Stimulated activated naive CD8-positive, alpha-beta T cell treated with anti-CD3 and anti-CD28 coated beads, Interleukin-15, amount 100 ng/mL, for 72 hours (primary cell): ENCODE measurements at places on chromosomes 5 and 9.

GRCh38 chr9:79403495-79403894, 168.3 kb upstream of the TLE4 start:
- no peak for DNase-seq

DNA sequence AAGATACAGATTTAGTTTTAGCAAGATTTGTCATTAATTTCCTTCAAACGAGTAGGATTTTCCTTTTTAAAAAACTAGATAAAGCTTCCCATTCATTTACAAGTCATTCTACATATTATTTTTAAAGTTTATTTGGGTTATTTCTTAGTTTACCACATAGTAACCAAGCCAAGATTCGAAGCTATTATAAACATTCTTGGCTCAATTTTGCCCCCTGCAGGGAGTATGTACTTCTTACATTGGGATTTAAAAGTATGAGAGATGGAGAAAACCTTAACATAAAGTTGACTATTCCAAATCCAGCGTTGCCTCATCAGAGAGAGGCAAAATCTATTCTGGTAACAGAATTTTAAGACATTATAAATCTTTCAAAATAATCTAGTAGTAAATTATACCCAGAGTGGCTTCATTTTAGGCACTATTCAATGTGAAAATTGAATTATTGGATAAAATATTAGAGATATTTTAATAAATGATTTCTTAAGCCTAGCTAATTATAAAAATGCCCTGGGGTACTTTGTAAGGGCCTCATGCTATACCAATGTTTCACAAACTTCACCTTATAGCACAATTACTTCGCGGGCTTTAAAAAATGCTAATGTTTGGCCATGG, 39.1 kb downstream of the FBN2 start:
- DNase-seq: no peak

DNA sequence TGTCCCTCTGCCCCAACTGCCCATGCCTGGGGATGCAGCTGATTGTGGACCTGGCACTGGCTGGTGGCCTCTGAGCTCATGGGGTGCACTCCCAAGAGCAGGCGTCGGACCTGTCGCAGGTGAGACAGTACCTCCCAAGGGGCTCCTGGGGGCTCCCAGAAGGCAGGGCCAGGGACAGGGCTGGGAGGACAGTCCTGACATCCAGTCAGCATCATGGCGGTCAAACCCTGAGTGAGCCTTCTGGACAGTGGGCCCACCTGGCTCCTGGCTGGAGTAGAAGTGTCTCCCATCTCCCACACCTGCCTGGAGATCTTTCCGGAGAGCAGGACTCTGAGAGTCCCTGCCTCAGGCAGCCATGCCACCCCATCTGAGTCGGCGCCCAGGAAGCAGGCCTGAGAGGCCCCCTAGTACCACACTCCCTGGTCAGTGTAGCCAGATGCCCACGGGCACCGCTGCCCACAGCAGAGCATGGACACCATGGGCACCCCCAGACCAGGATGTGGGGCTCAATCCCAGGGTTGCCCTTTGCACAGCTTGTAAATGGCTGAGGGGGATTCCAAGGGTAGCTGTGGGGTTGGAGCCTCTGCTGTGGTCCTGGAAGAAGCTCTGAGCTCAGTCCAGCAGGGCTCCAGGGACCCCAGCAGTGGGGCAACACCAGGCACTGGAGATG, 6.6 kb downstream of the LCN9 start:
- DNase-seq: no peak

DNA sequence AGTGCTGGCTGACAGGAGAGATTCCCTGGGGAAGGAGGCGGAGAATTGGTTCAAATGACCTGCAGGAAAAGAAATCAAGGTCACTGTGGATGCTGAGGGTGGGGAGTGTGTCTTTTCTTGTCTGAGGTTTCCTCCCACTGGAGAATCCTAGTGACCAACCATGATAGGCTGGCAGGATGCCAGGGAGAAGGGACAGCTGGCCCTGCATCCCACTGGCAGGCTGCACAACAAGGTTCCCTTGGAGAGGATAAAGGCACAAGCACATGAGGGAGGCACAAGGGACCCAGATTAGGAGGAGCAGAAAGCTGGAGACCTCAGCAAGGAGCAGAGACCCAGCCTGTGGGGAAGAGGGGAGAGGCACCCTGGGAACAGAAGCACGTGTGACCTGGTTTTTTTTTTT, 11.4 kb upstream of the ZDHHC12 start:
- DNase-seq: no peak

DNA sequence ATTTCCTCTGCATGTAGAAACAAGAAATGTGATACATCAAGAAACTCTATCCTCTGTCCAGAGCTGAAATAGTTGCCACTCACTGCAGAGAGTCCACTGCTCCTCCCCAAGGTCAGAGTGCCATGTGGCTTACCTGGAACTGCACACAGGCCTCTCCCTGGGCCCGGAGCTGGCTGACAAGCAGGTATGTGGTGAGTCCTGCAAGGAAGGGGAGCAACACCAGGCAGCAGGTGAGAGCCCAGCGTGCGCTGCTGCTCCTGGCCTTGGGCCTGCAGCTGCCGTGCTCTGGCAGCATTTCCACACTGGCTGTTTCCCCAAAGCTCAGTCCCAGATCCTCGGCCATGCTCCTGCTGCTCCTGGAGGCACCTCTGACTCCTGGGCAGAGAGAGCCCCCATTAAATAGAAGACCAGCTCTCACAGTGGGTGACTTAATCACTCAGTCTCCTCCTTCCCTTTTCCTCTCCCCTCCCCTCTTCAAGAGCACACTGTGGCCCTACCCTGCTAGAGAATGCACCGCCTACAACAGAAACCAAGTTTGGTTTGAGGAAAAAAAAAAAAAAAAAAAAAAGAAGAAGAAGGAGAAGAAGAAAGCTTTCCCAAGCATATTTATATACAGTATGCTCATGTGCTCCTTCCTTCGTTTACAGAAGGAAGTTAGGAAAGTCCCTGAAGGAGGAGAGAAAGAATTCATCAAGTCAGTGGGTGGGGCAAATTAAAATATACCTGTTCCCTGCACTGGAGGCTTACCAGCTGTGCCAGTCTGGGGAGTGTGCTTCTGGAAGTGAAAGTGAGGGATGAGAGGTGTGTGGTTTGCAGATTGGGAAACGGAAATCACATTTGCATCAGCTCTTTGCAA, at the start of gene TNFSF15:
Gene TNFSF15, minus strand, starts transcription at position 370 of the 856 bp plus-strand sequence. Its CDS starts 27 bp downstream, at position 343.
- peak; percentile 63 for DNase-seq

GRCh38 chr5:179975713-179976134, 68.0 kb upstream of the TBC1D9B start:
- DNase-seq: no peak

DNA sequence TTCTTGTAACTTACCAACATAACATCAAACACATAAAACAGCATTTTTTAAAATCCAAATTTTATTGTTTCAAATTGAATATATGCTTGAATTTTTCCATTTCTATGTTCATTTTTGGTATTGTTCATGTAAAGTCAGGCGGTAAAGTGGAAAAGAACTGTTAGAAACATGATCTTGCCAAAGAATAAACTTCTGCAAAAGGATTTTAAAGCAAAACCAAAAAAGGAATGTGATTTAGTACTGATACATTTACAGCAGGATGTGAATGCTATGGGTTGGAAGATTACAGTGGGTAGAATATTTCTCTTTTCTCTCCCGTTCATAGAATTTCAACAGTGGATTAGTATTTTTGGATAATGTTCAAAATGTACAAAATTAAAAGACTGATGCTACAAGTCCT, 277.2 kb upstream of the MPDZ start:
- no peak for DNase-seq

DNA sequence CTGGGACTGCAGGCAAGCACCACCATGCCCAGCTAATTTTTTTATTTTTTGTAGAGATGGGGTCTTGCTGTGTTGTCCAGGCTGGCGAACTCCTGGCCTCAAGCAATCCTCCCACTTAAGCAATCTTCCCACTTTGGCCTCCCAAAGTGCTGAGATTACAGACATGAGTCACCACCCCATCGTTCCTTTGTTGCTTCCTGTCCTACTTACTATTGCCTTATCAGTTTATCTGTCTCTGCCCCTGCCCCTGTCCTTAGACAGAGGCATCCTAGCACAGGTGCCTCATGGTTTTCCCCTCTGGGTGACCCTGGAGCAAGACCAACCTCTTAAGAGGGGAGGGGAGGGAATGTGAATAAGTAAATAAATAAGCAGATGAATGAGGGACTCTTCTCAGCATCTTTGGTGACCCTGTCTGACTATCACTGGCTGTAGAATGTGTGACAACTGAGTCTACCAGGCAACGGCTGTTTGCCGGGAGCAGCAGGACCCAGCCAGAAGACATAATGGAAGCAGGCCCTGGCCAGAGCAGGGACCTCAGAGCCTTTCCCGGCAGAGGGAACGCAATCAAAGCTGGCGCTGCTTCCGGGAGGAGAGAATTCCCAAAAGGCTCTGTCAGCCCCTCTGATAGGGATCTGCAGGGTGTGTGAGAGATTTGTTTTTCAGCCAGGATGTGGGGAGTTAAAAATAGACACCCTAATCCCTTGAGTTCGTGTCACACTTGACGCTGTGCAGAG, 43.8 kb upstream of the DAB2IP start:
- no peak for DNase-seq

DNA sequence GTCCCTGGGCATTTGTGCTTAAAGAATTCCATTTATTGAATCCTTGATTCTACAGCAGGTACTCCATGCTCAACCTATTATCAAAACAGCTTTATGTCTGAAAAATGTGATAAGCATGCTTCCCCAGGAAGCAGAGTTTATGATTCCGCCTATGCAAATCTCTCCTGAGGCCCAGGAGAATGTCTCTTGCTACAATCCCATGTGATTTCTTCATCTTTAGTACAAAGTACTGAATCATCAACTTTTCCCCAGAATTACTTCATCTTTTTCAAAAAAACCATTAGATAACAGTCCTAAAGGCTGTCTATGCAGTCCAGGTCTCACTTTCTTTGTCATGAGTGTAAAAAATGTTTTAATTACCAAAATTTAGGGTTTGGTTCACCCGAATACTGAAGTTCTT, 130.2 kb upstream of the ADAMTSL1 start:
- no peak for DNase-seq

DNA sequence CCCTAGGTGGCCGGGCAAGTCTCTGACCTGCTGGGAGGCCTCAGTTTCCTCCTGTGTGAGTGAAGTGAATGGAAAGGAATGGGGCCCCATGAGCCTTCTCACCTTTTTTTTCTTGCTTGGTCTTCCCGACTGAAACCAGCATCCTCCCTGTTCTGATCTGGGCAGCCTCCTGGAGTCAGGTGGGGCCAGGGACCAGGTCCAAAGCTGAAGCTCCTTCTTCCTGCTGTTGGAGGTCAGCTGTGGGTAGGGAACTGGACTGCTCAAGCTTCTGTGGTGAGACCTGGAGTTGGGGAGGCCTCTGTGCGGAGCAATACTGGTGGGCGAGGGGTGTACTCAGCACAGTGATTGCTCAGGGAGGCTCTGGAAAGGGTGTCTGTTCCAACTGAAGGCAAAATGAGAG, 99.7 kb downstream of the PCSK1 start:
- no peak for DNase-seq

GRCh38 chr5:154706416-154706815, 48.8 kb upstream of the LARP1 start:
- DNase-seq: no peak

DNA sequence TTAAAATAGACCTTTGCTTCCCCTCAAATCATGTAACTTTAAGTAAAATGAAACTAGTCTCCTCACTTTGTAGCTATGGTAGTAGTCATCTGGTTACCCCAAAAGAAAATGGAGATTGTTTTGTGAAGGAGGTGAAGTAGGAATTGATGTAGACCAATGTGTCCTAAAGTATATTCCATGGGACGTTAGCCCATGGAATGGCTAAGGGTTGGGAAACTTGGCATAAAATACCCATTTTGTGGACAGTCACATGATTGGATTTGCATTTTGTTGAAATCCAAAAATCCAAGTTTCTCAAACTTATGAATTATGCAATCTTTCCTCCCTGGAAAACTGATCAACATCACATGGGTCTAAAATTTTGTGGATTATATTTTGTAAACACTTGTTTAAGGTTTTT, 290.6 kb downstream of the OSTF1 start:
- no peak for DNase-seq

DNA sequence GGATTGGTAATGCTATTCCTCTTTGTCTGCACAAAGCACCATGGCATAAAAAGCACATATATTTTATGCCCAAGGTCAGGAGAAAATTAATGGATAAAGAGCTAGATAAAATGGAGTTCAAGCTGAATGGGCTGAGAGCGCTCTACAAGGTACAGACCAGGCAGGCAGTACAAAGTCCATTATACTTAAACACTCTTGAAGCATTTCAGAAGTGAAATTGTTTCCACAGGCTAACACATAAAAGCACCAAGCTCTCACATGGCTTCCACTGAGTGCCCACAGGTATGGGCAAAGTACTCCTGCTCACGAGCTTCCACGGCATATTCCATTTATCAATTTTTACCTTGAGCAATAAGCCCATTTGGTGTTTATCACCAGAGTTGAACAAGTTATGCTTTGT, 771.2 kb upstream of the DMAC1 start:
- no peak for DNase-seq

DNA sequence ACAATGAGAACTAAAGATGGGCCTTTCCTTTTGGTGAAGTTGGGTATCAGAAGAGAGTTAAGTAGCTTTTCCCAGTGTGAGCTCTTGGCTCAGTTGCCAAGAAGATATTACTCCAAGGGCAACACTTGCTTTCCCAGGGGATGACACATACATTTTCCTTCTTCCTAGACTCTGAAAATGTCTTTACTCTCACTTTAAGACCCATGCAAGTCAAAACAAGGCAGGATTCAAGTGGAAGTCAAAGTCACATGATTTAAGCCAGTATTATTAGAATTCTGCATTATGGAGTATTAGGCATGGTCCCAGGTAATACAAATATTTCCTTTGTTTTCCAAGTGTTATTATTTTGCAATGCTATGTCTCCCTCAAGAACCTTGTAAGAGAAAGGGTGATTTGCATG, 175.1 kb downstream of the PPP2R2B start:
- no peak for DNase-seq

GRCh38 chr5:98318386-98318785, 455.1 kb upstream of the RGMB start:
- no peak for DNase-seq

- DNase-seq: no peak
Observed at GRCh38 chr5:154228696-154229095, 38.2 kb downstream of the GALNT10 start.

DNA sequence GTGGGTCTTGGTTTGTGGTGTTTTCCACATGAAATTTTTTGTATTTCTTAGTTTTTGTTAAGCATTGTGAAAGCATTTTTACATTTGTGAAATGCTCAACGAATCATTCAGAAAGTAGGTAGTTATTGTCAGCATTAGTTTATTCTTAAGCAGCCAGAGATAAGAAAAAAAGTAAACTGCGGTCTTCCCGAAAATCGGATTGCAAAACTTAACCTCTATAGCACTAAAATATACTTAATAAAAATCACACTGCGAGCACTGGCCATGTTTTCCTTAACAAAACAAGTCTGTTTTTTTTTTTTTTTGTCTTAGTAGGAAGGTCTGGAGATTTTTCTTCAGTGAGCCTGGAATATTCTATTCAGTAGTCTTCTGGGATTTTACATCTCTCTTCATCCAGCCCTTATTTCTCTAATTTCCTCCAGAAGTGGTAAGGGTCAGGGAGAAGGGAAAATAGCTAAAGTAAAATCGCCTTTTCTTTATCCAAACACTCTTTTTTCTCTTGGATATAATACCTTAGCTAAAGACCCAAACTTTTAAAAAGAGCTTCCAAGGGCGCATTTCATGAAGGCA, 289.9 kb downstream of the DMAC1 start:
- no peak for DNase-seq

GRCh38 chr9:136644593-136645351, 17.9 kb upstream of the EGFL7 start:
- DNase-seq: peak; percentile 74

- DNase-seq: no peak
Observed at GRCh38 chr5:143442385-143442784, 38.9 kb upstream of the NR3C1 start.

- no peak for DNase-seq
Observed at GRCh38 chr9:136338511-136338910, 11.2 kb downstream of the GPSM1 start.

- no peak for DNase-seq
Observed at GRCh38 chr5:123285122-123286023, 137.8 kb downstream of the CEP120 start.
